Activated CD4-positive, alpha-beta T cell treated with anti-CD3 and anti-CD28 coated beads, Interleukin-2, amount 10 ng/mL, durations not matched to agents 24 days and 14 days (primary cell): ENCODE measurements at places on chromosomes 3 and 15.

DNA sequence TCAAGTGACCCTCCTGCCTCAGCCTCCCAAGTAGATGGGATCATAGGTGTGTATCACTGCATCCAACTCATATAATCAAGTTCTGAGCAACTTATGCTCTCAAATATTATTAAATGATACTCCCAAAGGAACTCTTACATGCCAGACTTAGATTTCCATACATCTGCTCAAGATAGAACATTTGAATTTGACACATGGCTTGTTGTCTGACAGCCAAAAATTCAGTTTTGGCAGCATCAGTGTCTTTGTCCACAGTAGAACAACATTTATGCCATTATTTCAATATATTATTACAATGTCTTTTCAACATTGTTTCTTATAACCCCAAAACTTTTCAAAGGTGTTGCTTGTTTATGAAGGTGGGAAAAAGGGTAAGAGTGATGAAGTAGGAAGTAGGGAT lies 116.2 kb downstream of the SUCNR1 start:
- DNase-seq, result no peak

DNA sequence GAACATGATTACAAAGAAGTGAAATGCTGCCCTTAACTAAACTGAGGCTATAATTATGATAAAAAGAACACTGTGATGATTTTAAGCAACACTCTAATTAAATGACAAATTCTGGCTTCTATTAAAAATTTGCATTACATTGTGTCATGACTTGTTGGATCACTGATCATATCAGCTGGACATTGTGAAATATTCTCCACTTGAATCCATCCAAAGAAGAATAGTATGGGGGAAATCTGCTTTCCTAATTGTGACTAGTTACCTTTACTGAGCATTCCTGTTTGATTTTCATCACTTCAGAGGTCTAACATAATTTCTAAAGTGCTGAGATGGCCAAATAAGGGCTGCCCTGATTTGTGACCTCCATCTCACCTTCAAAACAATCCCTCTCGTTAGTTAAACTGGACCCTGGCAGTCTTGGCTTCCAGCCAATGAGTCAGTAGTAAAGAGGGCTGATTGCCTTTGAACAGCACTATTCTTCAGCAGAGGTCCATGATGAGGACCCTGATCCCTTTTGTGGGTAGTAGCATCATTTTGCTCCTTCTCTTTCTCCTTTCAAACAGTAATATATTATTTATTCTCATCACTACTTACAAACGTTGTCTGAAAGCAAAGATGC lies 53.5 kb upstream of the LEKR1 start:
- DNase-seq, result no peak

- no peak for DNase-seq
Measured at GRCh38 chr3:29212789-29213433, 68.0 kb upstream of the RBMS3 start.

DNA sequence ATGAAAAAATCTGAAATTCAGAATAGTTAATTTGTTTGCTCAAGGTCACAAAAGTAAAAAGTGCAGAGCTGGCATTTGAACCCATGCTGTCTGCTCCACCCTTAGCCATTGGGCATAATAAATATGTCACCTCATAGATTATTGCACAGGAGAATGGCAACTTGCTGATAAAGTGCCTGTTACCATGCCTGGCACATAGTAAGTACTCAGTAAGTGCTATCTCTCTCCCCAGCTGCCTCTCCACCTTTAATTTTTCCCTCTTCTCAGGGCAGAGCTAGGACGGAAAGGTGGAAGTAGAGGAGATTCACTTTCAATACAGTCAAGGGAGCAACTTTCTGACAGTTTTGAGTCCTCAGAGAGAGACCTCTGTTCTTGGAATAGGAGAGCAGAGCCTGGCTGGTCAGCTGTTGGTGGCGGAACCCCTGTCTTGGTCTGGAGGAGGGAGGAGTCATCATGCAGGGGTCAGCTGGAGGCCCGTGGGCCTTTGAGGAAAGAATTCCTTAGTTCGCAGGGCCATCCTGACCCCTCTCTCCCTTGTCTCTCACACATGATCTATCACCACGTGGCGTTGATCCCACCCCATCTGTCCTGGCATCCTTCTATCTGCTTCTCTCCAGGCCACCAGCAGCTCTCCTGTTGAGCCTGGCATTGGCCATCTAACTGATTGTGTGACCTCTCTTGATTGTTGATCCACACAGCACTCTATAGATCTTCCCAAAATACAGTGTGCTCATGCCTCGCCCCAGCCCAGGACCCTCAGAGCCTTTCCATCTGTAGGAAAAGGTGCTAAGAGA lies 149.3 kb downstream of the RPLP1 start:
- no peak for DNase-seq

DNA sequence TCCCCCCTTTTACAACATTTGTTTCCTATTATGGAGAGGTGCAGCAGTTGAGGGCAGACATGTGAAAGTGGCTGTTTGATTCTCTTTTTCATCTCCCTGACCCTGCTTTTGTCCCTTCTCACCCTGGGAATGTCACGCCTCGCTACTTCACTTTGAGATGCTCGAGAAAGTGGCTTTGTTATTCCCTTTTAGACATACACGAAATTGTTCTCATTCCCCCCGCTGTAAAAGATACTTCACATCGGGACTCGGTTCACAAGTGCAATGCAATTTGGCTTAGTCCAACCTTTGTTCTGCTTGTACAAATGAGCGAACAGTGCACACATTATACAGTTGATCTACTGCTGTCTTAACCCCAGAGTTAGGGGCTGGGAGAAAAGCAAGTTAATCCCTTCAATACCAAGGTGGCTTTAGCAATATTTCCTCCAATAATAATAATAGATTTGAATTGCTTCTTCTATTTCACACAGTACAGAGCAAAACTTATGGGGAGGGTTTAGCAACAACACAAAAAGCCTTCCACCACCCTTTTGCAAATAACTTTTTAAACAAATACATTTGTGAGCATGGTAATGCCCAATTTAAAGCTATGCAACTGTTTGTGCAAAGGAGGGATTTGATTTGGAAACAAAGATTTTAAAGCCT lies 5.7 kb upstream of the FOXB1 start:
- peak; percentile 56 for DNase-seq

GRCh38 chr15:43974852-43975251 lies 148.1 kb downstream of the WDR76 start:
- no peak for DNase-seq

DNA sequence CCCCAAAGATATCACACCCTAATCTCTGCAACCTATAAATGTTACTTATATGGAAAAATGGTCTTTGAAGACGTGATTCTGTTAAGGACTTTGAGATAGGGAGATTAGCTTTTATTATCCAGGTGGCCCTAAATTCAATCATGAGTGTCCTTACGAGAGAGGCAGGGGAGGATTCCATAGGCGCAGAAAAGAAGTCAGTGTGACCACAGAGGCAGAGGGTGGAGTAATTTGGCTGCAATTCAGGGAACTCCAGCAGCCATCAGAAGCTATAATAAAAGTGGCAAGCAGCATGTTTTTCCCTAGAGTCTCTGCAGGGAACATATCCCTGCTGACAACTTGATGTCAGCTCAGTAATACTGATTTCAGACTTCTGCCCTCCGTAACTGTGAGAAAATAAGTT lies 315.2 kb upstream of the ROBO2 start:
- DNase-seq, result no peak

GRCh38 chr3:117133066-117133465 lies 423.5 kb downstream of the TUSC7 start:
- DNase-seq, result no peak

GRCh38 chr15:78630886-78631633 lies 9.9 kb downstream of the CHRNB4 start:
- no peak for DNase-seq

DNA sequence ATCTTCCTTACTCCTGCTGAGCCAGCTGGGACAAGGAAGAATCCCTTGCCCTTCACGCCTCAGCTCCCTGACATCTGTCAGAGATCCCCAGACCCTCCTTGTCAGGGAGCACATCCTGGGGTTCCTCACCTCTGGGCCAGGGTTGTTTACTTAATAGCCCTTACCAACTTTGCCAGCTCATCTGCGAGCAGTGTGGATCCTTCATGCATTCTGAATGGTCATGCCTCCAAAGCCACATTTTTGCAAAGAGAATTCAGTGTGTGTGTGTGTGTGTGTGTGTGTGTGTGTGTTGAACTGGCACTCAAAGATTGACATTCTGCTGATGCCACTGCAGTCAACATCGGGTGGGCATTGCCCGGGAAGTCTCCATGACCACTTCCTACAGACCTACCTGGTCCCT lies 112.6 kb downstream of the SLC49A4 start:
- no peak for DNase-seq

GRCh38 chr3:32855350-32855953 lies 37.7 kb downstream of the TRIM71 start:
- no peak for DNase-seq

GRCh38 chr3:100761951-100762350 lies 52.7 kb downstream of the TFG start:
- no peak for DNase-seq

DNA sequence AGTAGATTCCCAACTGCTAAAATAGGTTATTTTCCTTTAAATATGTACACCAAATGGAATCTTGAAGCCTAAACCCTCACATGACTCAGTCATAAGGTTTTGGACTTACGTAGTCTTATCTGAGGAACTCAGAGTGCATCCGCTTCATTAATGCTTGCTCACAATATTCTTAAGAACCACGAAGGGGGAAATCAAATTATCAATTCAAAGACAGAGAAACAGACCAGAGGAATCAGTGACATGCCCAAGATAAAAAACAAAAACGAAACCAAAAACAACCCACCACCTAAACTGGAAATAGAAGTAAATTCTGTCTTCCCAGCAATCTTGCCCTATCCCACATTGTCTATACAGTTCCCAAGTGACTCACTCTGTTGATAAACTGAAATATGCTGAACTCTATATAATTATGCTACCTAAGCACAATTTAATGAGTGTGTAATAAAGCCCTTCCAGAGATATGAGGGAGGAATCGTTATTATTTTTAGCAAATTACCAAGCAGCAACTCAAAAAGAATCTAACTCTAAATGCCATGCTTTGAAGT lies 135.4 kb upstream of the CBLB start:
- no peak for DNase-seq

GRCh38 chr3:194988495-194989165 lies 282.3 kb downstream of the XXYLT1 start:
- DNase-seq, result no peak

- peak; percentile 72 for DNase-seq
Measured at GRCh38 chr15:59384507-59384906, 11.8 kb upstream of the MYO1E start.

- no peak for DNase-seq
Measured at GRCh38 chr15:58476525-58477162, 44.9 kb downstream of the LIPC start.

DNA sequence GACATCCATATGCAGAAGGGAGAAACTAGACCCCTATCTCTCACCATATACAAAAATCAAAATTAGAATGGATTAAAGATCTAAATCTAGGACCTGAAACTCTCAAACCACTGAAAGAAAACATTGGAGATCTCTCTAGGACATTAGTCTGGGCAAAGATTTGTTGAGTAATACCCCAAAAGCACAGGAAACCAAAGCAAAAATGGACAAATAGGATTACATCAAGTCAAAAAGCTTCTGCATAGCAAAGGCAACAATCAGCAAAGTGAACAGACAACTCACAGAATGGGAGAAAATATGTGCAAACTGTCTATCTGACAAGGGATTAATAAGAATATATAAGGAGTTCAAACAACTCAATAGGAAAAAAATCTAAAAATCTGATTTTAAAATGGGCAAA lies 54.8 kb downstream of the MYO9A start:
- no peak for DNase-seq

DNA sequence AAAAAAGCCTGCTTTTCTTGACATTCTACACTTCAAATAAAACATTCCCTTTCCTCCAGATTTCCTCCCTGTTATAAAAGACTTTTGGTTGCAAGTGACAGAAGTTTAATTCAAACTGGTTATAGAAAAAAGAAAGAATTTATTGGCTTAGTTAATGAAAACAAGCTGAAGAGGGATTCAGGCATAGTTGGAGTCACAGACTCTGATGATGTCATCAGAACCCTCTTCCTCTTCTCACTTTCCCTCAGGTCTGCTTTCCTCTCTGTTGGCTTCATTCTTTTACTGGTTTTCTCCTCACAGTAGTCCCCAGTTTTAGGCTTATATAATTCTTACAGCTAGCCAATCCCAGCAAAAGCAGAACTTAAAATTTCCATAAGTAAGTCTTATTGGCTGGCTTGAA lies 32.0 kb upstream of the MBNL1 start:
- DNase-seq, result peak; percentile 50

- no peak for DNase-seq
Measured at GRCh38 chr3:103195216-103195615, 760.4 kb downstream of the ZPLD1 start.

- no peak for DNase-seq
Measured at GRCh38 chr3:116553355-116553754, 108.1 kb upstream of the LSAMP start.

DNA sequence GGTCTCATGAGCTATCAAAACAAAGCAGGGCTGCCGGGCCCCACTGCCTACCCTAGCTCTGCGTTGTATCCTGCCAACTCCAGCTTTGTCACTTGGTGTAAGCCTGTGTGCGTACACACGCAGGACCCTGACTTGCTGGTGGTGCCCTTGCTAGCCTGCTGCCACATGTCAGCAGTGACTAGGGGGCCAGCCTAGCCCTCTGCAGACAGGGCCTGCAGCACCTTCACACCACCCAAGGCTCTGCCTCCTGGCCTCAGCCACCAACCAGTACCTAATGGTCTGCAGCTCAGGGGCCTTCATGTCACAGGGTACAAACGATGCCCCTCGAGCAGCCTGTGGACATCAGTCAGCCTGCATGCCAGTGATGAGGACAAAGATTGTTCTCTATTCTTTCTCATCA lies 30.1 kb upstream of the DUSP7 start:
- no peak for DNase-seq

GRCh38 chr3:190001426-190001825 lies 119.3 kb downstream of the P3H2 start:
- peak; percentile 6 for DNase-seq

GRCh38 chr3:23252122-23252521 lies 49.0 kb downstream of the UBE2E2 start:
- DNase-seq, result no peak

DNA sequence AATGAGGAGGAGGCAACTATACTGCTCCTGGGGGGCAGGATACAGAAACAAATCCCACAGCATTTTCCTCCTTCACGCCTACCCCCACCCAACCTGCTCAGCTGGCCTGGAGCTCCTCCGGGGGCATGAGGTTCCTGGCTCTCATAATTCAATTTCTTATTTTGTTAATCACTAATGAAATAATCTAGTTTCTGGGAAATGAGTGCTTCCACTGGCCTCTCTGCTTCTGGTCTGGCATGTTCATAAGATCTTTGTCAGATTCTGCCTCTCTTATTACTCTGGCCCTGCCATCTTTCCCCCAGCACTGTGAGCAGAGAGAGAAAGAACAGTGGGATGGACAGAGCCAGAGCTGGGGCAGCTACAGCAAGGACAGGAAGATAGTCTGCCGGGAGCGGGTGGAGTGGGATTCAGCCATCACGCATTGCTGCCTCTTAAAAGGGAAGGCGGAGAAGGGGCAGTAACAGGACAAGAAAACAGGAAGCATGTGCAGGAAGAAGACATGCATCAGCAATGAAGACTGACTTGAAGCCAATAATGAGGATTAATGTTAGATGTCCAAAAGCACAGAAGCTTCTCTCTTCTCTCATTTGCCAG lies 13.6 kb downstream of the RPAP1 start:
- DNase-seq, result no peak
